Breast epithelium (tissue), 4 donors: ENCODE measurements at places on chromosomes 12 and 14. TPM values are rescaled to one million over a fixed set of nuclear protein-coding genes. Genes with fewer than 3 reads are reported as not detected.

Gene KRT82
- not detected for total RNA-seq

Gene ANKRD33
- not detected for total RNA-seq

DNA sequence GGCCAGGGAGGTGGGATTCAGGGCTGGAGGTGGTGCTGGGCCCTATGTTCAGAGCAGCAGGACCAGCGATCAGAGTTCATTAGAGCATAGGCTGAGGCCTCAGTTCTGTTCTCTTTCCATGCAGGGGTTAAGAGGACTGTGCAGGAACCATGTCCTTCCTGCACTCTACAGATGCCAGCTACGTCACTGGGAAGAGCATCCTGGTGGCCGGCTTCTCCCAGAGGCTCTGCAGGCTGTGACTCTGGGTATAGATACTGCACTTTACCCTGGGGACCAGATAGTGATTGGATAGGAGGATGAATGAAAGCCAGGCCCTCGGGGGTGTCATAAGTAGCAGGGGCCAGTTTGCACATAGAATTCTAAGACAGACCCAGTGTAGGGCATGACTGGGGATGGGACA, 92.6 kb downstream of the DHRS2 start:
- no peak overlapping the region for H3K4me3 ChIP-seq
- no peaks in the 10 kb centered on the region for H3K36me3 ChIP-seq
- DNase-seq, result no peak
- no peaks in the 10 kb centered on the region for H3K4me1 ChIP-seq
- no peak overlapping the region for H3K27ac ChIP-seq
- H3K27me3 ChIP-seq, result no peaks in the 10 kb centered on the region

GRCh38 chr12:53659571-53659981, 16.3 kb downstream of the ATP5MC2 start:
- no peaks in the 10 kb centered on the region for H3K36me3 ChIP-seq
- peaks cover 26% of the 10 kb centered on the region for H3K4me1 ChIP-seq
- DNase-seq, result no peak
- peak overlapping the region; percentile 94 for H3K27ac ChIP-seq
- H3K27me3 ChIP-seq, result no peaks in the 10 kb centered on the region

DNA sequence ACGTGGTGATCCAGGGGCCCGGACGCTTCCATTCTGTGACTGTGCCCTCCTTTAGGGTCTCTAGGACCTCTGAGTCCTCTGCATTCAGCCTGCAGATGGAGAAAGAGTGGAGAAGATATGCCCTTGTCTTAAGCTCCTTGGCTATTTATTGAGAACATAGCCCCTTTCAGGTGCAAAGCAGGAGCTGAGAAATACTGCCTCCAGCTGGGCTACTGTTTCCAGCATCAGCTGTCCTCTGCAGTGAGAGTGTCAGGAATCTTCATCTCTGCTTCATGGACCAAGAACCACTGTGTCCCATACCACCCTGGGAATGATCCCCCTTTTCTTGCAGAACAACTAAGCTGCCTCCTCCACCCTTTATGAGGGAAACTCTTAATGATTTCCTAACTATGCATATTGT, 47.8 kb upstream of the CEP83 start:
- no peaks in the 10 kb centered on the region for H3K4me1 ChIP-seq
- no peak overlapping the region for H3K4me3 ChIP-seq
- DNase-seq, result no peak
- H3K27me3 ChIP-seq, result no peaks in the 10 kb centered on the region

- no peaks in the 10 kb centered on the region for H3K36me3 ChIP-seq
- no peak for DNase-seq
- H3K4me1 ChIP-seq, result no peaks in the 10 kb centered on the region
- H3K27me3 ChIP-seq, result no peaks in the 10 kb centered on the region
- no peak overlapping the region for H3K4me3 ChIP-seq
- H3K27ac ChIP-seq, result no peak overlapping the region
Measured at GRCh38 chr14:100698666-100699448, 27.8 kb upstream of the DLK1 start.

GRCh38 chr12:32273063-32273522, 126.3 kb upstream of the FGD4 start:
- H3K27me3 ChIP-seq, result no peaks in the 10 kb centered on the region
- H3K4me3 ChIP-seq, result no peak overlapping the region
- no peak overlapping the region for H3K27ac ChIP-seq
- H3K4me1 ChIP-seq, result no peaks in the 10 kb centered on the region
- DNase-seq, result no peak

GRCh38 chr12:67506739-67507138, 141.8 kb upstream of the DYRK2 start:
- no peak overlapping the region for H3K27ac ChIP-seq
- H3K4me3 ChIP-seq, result no peak overlapping the region
- no peaks in the 10 kb centered on the region for H3K27me3 ChIP-seq
